ENCODE measurements at places on chromosomes 2 and 18. TPM values are rescaled to one million over a fixed set of nuclear protein-coding genes. Genes with fewer than 3 reads are reported as not detected.

DNA sequence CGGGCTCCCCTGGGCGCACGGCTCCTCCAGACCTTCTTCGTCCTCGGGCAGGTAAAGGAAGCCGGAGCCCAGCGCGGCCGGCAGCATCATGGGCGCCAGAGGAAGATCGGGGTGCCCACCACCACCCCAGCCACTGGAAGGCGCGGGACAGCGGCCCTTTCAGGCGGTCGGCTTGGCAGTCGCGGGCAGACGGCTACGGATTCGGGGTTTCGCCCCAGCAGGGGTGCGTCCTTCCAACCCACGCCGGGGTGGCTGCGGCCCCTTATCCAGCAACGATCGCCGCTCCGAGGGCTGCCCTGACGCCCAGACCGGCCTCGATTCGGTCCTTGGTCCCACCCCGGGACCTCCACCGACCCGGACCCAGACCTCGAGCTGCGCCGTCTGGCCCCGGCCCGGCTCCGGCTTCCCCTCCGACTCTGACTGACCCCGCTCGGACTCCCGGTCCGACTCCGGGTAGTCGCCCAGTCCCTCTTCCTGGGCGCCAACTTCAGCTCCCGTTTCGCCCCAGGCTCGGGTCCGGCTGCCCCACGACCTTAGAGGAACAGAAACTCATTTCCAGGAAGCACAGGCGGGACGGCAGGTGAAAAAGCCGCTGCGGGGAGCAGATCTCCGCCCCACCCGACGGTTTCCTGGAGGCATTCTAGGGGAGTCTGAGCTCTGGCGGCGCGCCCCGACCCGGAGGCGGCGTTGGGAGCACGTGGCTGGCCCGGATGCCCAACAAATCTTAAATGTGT is 30.2 kb upstream of the SSB start:
- peak; percentile 31 for DNase-seq

DNA sequence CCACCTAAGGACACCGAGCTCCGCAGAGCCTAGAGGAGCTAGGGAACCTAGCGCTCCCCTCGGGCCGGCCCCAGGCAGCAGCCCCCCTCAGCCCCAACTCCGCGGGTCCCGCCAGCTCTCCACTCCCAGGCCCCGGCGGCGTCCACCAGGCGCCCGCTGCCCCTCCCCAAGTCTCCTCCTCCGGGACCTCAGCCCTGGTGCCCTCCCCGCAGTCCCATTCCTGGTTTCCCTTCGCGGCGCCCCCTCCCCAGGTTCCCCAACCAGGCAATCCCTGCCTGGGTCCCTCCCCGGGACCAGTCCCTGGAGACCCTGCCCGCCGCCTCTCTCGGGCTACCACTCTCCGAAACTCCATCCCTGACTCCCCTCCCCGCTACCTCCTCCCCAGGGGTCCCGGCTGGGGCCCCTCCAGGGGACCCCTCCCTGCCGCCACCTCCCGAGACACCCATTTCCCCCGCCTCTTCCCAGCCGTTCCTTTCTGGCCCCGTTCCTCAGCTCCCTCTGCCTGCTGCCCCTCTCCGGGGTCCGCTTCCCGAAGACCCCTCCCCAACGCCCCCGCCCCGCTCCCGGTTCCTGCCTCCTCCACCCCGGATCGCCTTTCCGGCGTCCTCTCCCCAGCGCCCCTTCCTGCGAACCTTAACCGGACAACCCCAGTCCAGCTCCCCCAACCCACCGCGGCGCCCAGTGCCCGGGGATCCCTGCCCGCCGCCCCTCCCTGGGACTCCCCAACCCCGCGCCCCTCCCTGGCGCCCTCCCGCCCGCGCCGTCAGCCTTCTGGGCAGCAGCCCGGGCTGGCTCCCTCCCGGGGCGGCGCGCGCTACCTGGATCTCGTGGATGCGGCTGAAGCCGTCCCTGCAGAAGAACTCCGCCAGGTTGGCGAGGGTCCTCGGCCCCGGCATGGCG is 678 bp downstream of the CYP27C1 start:
- DNase-seq: no peak

GRCh38 chr2:63614448-63614968 is 25.7 kb downstream of the MDH1 start:
- DNase-seq: no peak

GRCh38 chr2:833180-833579 is 117.5 kb upstream of the SNTG2 start:
- no peak for DNase-seq

GRCh38 chr2:65214361-65214760 is 13.3 kb upstream of the ACTR2 start:
- no peak for DNase-seq

GRCh38 chr2:209496586-209496982 is 72.7 kb downstream of the MAP2 start:
- DNase-seq: no peak

- no peak for DNase-seq
Observed at GRCh38 chr2:118784860-118785259, 62.6 kb downstream of the EN1 start.

DNA sequence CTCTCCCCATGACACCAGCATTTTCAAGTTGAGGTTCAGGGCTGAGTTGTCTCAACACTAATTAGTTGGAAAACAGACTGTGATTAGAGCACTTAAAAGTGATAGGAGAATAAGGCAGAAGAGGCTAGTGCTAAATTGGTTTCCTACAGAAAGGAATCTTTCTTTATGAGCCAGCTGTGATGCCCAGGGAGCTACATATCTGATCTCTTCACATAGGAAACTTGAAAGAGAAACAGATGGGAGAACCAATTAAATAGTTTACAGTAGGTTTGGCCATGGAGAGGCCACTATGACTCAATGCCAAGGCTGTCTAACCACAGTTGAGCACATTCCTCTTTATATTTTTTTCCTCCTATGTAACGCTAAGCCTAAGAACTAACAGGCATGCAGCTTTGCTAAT is 418.3 kb upstream of the CYRIA start:
- no peak for DNase-seq

GRCh38 chr2:157250836-157251235 is 6.7 kb upstream of the GALNT5 start:
- DNase-seq: peak; percentile 64

GRCh38 chr18:45670281-45670962 is 53.6 kb upstream of the SLC14A1 start:
- DNase-seq: no peak

DNA sequence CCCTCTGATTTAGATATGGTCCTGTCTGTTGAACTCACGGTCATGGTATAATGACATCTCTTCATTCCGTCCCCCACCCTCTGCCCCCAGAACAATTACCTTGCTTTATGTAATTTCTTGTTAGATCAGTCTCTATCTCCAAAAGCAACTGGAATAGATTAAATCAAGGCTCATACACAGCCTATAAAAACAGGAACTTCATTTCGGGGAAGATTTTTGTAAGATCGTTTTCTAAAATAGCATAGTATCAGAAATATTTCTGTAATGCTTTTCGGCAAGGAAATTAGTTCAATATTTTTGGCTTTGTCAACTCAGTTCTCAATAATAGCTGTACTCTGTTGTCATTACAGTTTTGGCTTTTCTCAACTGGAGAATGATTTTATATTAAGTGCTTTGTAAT is 157.2 kb downstream of the FMNL2 start:
- no peak for DNase-seq

GRCh38 chr2:237218756-237219155 is 133.1 kb downstream of the COPS8 start:
- DNase-seq: no peak

DNA sequence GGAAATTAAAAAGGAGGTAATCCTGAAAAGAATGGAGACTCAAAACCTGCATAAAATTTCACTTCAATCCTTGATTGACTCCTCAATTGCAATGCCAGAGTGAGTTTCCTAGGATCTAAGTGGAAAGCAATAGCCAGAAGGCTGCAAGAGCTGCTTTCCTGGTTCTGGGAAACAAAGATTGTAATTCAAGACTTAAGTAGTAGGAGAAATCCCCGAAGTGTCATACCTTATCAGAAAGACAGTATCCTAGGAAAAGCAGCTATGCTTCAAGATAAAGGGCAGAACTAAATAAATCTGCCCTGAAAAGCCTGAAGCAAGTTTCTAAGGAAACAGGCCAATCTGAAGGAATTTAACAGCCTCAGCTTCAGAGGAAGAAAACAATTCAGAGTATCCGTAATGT is 390.2 kb downstream of the DSC3 start:
- DNase-seq: no peak

DNA sequence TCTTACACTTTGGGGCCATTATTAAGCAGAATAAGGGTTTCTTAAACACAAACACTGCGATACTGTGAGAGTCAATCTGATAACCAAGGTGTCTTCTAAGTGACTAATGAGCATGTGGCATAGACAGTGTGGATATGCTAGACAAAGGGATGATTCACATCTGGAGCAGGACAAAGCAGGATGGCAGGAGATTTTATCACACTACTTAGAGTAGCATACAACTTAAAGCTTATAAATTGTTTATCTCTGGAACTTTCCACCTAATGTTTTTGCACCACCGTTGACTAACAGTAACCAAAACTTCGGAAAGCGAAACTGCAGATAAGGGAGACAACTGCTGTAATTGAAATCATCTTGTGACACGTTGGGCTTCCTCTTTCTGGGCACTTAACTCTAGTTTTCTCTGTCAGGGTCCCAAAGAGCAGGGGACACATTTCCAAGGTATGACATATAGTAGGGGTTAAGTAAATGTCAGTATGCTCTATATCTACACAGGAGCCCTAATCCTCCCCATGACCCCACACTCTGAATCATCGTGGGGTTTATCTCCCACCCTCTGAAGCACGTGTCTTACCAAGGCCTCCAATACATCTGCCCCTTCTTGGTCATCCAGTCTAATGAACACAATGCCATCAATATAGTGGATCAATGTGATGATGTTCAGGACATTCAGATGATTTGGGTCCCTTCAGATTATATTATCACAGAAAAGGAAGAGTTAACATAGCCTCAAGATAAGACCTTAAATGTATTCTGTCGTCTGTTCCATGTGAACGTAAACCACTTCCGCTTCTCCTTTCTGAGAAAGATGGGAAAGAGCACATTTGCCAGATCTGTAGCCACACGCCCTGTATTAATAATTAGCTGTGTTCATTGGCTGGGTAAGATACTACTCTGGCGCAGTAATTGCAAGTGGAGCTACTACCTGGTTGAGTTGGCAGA is 78.7 kb downstream of the FTCDNL1 start:
- no peak for DNase-seq

DNA sequence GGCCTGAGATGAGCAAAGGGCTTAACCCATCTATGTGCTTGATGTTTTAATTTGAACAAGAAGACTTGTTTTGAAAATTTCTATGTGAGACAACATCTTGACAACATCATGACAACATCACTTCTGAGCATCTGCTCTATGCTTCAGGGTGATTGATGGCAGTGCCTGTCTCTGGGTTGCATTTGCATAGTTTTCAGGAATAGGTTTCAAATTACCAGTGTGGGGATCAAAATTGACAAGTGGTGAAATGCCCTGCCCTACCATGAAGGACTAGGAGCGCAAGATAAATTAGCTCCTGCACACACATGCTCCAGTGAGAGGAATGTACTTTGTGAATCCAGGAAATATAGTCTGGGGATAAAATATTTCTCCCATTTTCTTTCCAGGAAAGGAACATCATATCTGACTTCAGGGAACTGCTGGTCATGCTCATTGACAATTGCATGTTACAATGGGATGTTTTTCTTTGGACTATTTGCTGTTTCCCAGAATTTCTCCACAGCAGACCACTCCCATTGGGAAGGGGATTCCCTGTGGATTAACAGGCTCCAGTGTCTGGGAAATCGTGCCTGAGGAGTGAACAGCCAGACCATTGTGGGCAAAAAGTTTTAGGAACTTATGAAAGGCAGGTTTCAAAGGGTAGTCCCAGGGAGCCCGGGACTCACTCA is 45.3 kb upstream of the IL1R2 start:
- no peak for DNase-seq

- no peak for DNase-seq
Observed at GRCh38 chr2:104402825-104403224, 451.1 kb upstream of the POU3F3 start.

- peak; percentile 66 for DNase-seq
Observed at GRCh38 chr18:5868218-5868854, 27.0 kb downstream of the TMEM200C start.

GRCh38 chr2:128472789-128473174 is 154.1 kb upstream of the HS6ST1 start:
- no peak for DNase-seq

DNA sequence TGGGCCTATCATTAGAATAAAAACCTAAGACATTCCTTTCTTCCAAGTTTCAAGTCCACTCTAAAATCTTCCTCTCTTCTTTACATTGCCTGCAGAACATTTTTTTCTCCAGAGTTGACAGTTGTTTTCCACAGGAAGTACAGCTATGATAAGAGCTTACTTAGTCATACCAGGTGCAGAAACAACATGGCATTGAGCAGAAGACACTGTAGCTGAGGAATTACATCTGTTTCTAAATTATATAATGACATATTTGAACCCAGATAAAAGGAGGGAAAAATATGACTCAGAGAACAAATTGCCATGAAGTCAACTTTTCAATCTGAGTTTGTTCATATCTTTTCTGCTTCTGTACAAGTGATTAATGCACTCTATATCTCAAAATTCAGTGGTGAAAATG is 30.2 kb downstream of the CMPK2 start:
- DNase-seq: no peak

- DNase-seq: no peak
Observed at GRCh38 chr2:169090133-169090820, 20.9 kb downstream of the DHRS9 start.

GRCh38 chr2:165450156-165450555 is 19.3 kb upstream of the CSRNP3 start:
- DNase-seq: no peak

GRCh38 chr2:59680863-59681262 is 872.6 kb downstream of the BCL11A start:
- no peak for DNase-seq

CEBPZOS gene
- total RNA-seq: 43.1 TPM

FSIP2 gene
- total RNA-seq: 4.4 TPM

BMP10 gene
- not detected for total RNA-seq

FSHR gene
- total RNA-seq: not detected

EVX2 gene
- total RNA-seq: not detected

GAREM1 gene
- 20.1 TPM for total RNA-seq

TUBA3E gene
- not detected for total RNA-seq

EDAR gene
- total RNA-seq: 1.1 TPM

SAG gene
- total RNA-seq: 1.8 TPM
